Pulmonary artery endothelial cell (primary cell): ENCODE measurements at places on chromosomes 2 and 18. TPM values are rescaled to one million over a fixed set of nuclear protein-coding genes. Genes with fewer than 3 reads are reported as not detected.

- no peak for DNase-seq
Observed at GRCh38 chr2:39128919-39129391, 8.1 kb upstream of the SOS1 start.

Gene AAK1
- 46.3 and 53.9 TPM in 2 replicates for total RNA-seq

Gene LYG2
- not detected in 2 replicates for total RNA-seq

Gene HMSD
- total RNA-seq = 0.07 TPM in 1 of 2 replicates, not detected in the other

DNA sequence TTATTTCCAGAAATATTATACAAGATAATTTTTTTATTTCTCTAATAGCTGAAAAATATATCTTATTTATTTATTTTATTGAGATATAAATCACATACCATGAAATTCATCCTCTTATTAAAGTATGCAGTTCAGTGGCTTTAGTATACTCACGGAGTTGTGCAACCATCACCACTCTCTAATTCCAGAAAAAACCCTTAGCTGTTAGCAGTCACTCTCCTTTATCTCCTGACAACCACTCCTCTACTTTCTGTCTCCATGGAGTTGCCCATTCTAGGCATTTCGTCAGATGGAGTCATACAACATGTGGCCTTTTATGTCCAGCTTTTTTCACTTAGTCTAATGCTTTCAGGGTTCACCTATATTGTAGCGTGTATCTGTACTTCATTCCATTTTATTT lies 66.5 kb downstream of the TCF7L1 start:
- no peak for DNase-seq

- DNase-seq = no peak
Observed at GRCh38 chr18:3814816-3815215, 364.8 kb downstream of the TGIF1 start.

DNA sequence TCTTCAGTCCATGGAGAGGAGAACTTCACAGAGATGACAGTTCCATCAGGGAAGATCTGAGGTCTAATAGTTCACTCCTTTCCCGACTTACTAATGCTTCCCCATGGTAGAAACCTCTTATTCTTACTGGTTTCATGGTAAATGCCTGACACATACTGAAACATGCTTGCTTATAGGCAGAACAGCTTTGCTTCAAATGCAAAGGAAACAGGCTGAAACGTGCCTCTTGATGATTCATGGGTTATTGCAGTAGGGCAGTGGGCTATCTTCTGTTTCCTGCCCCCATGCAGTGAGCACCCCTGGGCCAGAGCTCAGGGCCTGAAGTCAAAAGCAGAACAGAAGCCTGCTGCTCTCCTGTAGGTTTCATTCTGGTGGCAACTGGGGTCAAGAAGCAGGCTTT lies 223.5 kb downstream of the RDH14 start:
- no peak for DNase-seq

DNA sequence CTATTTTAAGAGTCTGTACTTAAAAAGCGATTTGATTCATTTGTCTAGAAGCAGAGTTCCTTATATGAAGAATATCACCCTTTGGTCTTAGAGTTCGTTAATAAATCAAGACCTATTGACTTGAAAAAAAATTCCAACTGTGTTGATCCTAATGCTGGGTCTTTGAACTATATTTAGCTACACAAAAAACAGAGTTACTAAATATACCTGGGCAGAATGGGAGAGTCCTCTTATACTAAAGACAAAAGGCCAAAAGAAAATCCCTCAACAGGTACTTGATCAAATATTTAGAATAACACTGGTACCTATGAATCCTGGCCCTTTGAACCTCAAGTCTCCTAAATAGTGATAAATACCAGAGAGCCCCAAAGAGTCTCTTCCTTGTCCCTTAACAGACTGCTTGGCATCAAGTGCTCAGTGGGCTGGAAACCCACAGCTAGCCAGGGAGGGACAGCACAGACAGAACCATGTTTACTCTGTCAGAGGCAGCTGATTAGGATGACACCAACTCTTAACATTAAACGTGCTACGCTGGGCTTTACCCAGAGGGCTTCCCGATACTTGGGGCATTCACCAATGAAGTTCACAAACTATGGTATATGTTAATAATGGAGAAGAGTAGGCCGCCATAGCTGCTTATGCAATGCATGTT lies 95.1 kb downstream of the FIGN start:
- DNase-seq = no peak

GRCh38 chr2:240760576-240761246 lies 59.3 kb downstream of the KIF1A start:
- no peak for DNase-seq
